ENCODE measurements at places on chromosomes 3 and 15. TPM values are rescaled to one million over a fixed set of nuclear protein-coding genes. Genes with fewer than 3 reads are reported as not detected.
A peak's percentile ranks its signal among the peaks of the same experiment; 100 is the strongest.

The LRRC31 gene
- total RNA-seq: not detected

DNA sequence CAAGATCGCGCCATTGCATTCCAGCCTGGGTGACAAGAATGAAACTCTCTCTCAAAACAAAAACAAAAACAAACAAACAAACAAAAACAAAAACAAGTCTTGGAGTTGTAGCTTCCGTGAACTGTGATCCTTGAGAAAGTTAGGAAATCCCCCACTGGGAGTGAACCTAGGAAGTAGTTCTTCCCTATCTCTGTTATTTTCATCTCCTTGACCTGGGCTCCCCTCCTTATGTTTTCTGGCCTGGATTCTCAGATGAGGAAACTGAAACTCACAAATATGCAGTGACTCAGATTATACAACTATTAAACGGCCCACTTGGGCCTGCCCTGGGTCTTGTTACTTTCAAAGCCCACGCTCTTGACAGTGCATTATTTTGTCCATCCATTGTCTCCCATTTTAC is 29.7 kb downstream of the SAXO2 start:
- no peak overlapping the region for H3K27ac ChIP-seq
- peaks cover 5% of the 10 kb centered on the region for H3K4me1 ChIP-seq
- H3K4me3 ChIP-seq: no peak overlapping the region

- H3K4me3 ChIP-seq: no peak overlapping the region
- H3K36me3 ChIP-seq: no peaks in the 10 kb centered on the region
- H3K27ac ChIP-seq: peak overlapping the region; percentile 87
- DNase-seq: no peak
- peaks cover 80% of the 10 kb centered on the region for H3K4me1 ChIP-seq
These were observed 59.2 kb downstream of the SH3BP5 start for GRCh38 chr3:15273227-15273626.

DNA sequence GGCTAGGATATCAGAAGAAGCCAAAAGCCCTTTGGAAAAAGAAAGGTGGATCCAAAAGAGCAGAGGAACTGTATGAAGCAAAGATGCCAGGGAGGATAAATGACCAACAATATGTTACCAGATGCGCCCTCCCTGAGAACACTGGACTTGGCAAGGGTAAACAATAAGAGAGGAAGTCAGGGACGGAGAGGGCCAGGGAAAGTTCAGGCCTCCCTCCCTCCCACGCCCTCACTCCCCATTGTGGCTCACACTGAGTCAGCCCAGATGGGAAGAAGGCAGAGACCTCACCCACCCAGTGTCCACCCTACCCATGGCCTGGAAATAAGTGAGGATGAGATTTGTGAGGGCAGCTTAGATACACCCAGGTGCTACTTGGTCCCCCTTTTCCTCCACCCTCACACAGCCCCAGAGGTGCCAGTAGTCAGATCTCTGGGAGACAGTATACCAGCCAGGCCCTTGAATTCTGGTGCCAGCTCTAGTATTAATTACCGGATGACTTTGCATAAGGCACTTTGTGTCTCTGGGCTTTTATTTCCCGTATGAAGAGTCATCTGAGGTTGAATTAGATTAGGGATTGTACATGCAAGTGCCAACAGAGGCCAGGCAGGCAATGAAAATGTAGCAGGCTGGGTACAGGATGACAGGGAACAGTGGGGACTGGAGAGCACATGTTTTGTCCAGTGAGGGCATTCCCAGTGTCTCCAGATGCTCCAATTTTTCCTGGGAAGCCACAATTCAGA is 35.1 kb upstream of the FRMD4B start:
- H3K27ac ChIP-seq: no peak overlapping the region
- H3K27me3 ChIP-seq: peaks cover 2% of the 10 kb centered on the region
- DNase-seq: no peak
- H3K36me3 ChIP-seq: no peaks in the 10 kb centered on the region
- H3K4me1 ChIP-seq: no peaks in the 10 kb centered on the region

- H3K4me1 ChIP-seq: no peaks in the 10 kb centered on the region
- H3K27ac ChIP-seq: no peak overlapping the region
- H3K27me3 ChIP-seq: no peaks in the 10 kb centered on the region
- H3K36me3 ChIP-seq: no peaks in the 10 kb centered on the region
These were observed 97.4 kb upstream of the KLF13 start for GRCh38 chr15:31228980-31229826.

The GP5 gene
- total RNA-seq: 1.4 TPM

The PLA2G4E gene
- total RNA-seq: not detected

DNA sequence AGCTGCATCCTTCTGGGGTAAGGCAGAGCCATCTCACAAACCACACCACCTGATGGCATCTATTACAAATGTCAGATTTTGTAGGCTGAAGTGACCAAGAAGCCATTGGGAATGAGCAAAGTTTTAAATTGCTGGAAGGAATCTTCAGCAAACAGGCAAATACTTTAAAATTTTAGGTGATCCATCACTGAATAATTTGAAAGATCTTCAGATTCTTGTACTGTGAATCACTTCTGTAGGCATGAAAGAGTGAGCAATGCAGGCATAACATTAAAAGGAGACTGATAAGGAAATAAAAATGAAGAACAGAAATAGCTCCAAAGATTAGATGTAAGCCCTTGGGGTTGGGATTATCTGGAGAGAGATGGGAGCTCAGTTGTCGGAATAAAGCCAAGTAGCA is 36.0 kb upstream of the ALDH1L1 start:
- H3K36me3 ChIP-seq: no peaks in the 10 kb centered on the region
- H3K4me3 ChIP-seq: no peak overlapping the region
- peaks cover 8% of the 10 kb centered on the region for H3K4me1 ChIP-seq
- peaks cover 13% of the 10 kb centered on the region for H3K27me3 ChIP-seq
- no peak for DNase-seq

GRCh38 chr3:21390856-21391255 is 360.2 kb downstream of the ZNF385D start:
- H3K27ac ChIP-seq: no peak overlapping the region
- no peaks in the 10 kb centered on the region for H3K27me3 ChIP-seq
- no peaks in the 10 kb centered on the region for H3K4me1 ChIP-seq
- no peak overlapping the region for H3K4me3 ChIP-seq
- no peak for DNase-seq

DNA sequence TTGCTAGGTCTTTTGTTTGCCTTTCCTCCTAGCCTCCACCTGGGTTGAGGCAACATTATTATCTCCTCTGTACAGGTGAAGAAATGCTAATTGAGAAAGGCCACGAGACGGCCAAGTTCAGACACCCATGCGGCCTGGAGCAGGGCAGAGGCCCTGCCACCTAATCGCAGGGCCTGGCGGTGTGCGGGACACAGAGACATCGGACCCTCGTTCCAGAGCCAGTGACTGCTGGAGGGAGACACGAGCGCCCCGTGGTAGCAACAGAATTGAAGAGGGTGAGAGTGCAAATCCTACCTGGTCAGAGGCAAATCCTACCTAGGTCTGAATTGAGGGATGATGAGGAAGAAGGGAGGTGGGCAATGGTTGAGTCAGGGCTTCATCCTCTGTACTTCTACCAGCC is 113.8 kb upstream of the MEF2A start:
- no peak for DNase-seq
- no peak overlapping the region for H3K4me3 ChIP-seq
- H3K36me3 ChIP-seq: no peaks in the 10 kb centered on the region
- no peak overlapping the region for H3K27ac ChIP-seq
- peaks cover 3% of the 10 kb centered on the region for H3K4me1 ChIP-seq
- no peaks in the 10 kb centered on the region for H3K27me3 ChIP-seq

Data from CD4-positive, CD25-positive, alpha-beta regulatory T cell (primary cell).